HCT116 (cell line): ENCODE measurements at places on chromosomes 11 and 22.

- H3K27me3 ChIP-seq: no peaks in the 10 kb centered on the region
- H3K27ac ChIP-seq: no peak overlapping the region
- no peak overlapping the region for H3K4me3 ChIP-seq
- no peak for DNase-seq
- no peaks in the 10 kb centered on the region for H3K4me1 ChIP-seq
Measured at GRCh38 chr11:13062115-13062514, 53.0 kb downstream of the RASSF10 start.

DNA sequence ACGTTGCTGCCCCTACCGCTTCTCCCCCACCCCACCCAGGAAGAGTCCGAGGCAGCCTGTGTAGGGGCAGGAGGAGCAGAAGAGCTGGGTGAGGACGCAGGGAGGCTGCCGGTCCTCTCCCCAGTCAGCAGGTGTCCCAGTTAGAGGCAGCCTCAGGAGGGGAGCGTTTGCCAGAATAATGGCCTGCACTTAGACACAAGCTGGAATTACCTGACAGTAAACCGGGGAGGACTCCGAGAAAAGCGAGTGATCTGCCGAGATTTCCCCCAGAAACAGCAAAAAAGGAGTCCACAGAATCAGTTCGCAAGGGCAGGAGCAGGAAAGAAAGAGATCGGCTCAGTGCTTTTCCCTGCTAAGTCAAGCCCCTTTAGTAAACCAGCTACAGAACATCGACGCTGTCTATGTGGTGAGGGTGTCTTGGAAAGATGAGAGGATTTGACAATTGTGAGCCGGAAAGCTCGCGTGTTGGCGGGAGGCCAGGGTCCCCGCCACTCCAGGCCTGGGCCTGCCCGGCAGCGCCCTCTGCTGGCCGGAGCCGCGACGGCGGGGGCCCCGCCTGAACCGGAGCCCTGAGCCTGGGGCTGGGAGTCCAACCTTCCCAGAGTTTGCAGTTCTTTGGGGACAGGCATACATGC lies 17.7 kb upstream of the THRSP start:
- no peak overlapping the region for H3K27ac ChIP-seq
- DNase-seq: peak; percentile 27
- H3K4me3 ChIP-seq: no peak overlapping the region
- H3K27me3 ChIP-seq: no peaks in the 10 kb centered on the region

DNA sequence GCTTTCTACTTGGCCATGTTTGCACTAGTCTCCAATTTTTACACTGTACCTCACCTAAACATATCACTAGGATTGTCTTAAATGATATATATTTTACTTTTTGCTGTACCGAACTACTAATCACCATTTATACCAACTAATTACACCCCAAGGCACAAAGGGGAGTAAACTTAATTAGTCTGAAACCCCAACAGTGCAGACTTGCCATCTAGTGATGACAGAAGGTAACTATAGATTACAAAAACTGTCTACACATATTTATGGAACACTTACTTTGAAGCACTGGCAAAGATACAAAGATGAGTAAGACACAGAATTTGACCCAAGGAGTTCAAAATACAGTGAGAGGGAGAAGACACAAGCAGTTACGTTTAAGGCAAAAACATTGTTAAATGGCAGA lies 139.7 kb downstream of the CNTN5 start:
- no peaks in the 10 kb centered on the region for H3K36me3 ChIP-seq
- H3K4me3 ChIP-seq: no peak overlapping the region
- H3K4me1 ChIP-seq: no peaks in the 10 kb centered on the region

- peaks cover 6% of the 10 kb centered on the region; the same call in 1 of the 2 replicates for H3K36me3 ChIP-seq
- no peak overlapping the region for H3K4me3 ChIP-seq
- no peaks in the 10 kb centered on the region for H3K27me3 ChIP-seq
Measured at GRCh38 chr22:31281733-31282132, 10.6 kb downstream of the PIK3IP1 start.

GRCh38 chr11:9525116-9525515 lies 48.4 kb upstream of the WEE1 start:
- peaks cover 21% of the 10 kb centered on the region for H3K4me1 ChIP-seq
- H3K4me3 ChIP-seq: no peak overlapping the region
- H3K36me3 ChIP-seq: 0 out of 2 replicates have a peak, but pooled peaks cover 5% of the 10 kb centered on the region

DNA sequence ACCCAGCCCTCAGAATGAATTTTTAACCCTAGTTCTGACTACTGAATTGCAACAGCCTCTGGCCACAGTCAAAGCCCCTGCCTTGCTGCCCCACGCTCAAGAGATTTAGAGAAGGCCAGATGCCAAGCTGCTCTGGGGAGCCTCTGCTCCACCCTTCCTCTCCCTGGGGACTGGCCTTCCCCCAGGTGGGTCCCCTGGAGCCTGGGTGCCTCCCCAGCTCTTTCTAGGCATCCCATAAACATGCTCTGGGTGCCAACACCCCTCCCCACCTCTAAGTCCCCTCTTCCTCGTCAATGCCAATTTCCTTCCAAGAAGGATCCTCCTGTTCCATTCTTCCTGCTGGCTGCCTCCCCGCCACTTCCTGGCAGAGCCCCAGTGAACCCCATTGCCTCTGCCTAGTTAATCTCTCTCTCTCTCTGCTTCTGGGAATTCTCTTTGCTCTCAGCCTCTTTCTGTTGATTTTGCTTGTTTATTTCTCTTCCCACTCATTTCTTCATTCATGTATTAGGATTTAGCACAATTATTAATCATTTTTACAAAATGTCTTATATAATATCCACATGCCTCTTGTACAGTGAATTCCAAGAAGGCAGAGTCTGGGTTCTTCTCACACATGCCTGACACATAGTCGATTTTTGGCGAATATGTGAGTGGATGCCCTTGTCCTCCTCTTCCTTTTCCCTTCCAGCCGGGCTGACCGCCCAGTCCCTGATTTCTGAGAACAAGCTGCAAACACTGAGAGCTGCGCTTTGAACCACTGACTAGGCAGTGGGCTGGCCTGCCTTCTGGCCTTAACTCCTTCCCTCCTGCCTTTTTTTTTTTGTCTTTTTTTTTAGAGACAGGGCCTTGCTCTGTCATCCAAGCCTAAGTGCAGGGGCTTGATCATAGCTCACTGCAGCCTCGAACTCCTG lies 17.5 kb downstream of the UQCR10 start:
- DNase-seq: no peak
- peaks cover 1% of the 10 kb centered on the region for H3K36me3 ChIP-seq
- H3K4me3 ChIP-seq: no peak overlapping the region
- H3K27ac ChIP-seq: no peak overlapping the region
- peaks cover 20% of the 10 kb centered on the region for H3K4me1 ChIP-seq

GRCh38 chr11:65560555-65561418 lies 2.6 kb upstream of the LTBP3 start:
- H3K4me3 ChIP-seq: peak overlapping the region; percentile 29
- no peak for DNase-seq
- H3K27ac ChIP-seq: peak overlapping the region; percentile 99

DNA sequence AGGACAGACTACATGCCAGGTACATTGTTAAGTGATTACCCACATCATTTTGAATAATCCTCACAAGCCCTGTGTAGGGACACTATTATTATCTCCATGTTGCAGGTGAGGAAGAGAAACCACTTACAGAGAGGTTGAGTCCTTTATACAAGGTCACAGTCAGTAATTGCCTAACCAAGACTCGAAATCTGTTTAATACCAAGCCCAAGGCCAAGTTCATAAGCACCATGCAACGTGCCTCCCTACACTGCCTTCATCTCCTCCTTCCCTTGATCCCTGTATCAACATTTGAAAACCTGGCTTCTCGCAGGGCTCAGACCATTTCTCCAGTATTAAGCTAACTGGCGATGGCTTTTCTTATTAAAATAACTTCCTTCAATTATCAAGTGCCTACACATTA lies 41.7 kb upstream of the SEZ6L start:
- no peak overlapping the region for H3K4me3 ChIP-seq
- H3K27me3 ChIP-seq: peaks cover 40% of the 10 kb centered on the region
- no peak for DNase-seq

DNA sequence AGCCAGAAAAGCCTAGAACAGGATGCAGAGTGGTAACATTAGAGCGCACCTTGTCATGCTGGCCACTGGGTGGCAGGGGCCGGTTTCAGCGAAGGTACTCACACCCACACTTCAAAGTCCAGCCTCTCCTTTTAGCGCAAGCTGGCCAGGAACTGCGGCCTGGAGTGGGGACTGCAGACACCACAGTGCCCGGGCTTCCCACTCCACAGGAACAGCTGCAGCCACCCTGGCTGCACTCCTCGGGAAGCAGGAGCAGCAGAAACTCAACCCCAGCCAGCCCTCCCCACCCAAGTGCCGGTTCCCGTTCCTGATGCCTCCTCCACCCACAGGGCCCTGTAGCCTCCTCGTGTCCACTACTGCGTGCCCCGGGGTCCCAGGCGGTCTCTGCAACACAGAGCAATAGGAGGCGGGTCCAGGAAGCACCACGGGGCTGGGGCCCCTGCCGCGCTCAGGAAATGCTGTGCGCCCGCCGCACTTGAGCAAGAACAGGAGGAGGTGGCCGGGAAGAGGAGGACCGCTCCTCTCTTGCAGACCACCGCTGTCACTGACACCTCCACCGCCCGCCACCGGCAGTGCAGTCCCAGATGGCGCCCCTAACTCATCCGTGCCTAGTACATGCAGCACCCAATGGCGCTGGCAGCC lies 2.2 kb downstream of the RFPL2 start:
- H3K27ac ChIP-seq: no peak overlapping the region
- no peak overlapping the region for H3K4me3 ChIP-seq
- no peaks in the 10 kb centered on the region for H3K27me3 ChIP-seq
- peak; percentile 50 for DNase-seq
- no peaks in the 10 kb centered on the region for H3K36me3 ChIP-seq

DNA sequence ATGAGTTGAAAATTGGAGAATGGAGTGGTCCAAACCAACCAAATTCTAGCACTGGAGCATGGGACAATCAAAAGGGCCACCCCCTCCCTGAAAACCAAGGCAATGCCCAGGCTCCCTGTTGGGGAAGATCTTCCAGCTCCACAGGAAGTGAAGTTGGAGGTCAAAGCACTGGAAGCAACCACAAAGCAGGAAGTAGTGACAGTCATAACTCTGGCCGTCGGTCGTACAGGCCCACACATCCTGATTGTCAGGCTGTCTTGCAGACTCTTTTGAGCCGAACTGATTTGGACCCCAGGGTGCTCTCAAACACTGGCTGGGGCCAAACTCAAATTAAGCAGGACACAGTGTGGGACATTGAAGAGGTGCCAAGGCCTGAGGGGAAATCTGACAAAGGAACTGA lies 80.5 kb upstream of the ADSL start:
- no peak overlapping the region for H3K27ac ChIP-seq
- peaks cover 6% of the 10 kb centered on the region for H3K36me3 ChIP-seq
- DNase-seq: no peak
- H3K4me1 ChIP-seq: no peaks in the 10 kb centered on the region
- H3K4me3 ChIP-seq: no peak overlapping the region

- no peaks in the 10 kb centered on the region for H3K4me1 ChIP-seq
- H3K27ac ChIP-seq: no peak overlapping the region
- no peak overlapping the region for H3K4me3 ChIP-seq
- no peak for DNase-seq
Measured at GRCh38 chr11:12989428-12990161, 19.5 kb upstream of the RASSF10 start.

DNA sequence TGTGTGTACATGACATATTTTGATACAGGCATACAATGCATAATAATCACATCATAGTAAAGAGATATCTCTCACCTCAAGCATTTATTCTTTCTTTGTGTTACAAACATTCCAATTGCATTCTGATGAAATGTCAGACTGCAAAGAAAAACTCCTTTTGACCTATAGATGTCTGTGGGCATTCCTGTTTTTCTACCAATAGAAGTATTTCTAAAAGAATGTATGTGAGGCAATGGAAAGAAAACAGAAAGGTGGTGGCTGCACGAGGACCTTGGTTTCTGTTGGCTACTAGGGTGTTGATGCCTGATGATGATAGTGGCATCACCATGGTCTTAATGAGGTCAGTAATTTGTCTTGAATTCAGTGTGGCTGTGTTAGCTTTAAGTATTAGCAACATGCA lies 137.0 kb upstream of the ANO3 start:
- no peak overlapping the region for H3K27ac ChIP-seq
- H3K27me3 ChIP-seq: no peaks in the 10 kb centered on the region
- no peaks in the 10 kb centered on the region for H3K36me3 ChIP-seq

- H3K27ac ChIP-seq: no peak within 1 kb of the TSS
- no peak within 1 kb of the TSS for H3K4me3 ChIP-seq
- H3K4me1 ChIP-seq: peaks cover 5% of the 10 kb centered on the region; the same call in 1 of the 2 replicates
- no peaks in the 10 kb centered on the region for H3K27me3 ChIP-seq
Measured at GRCh38 chr11:120137611-120138521, at the start of gene TRIM29. Gene TRIM29 (minus strand): TSS chr11:120138113. CDS start chr11:120138031, 82 bp downstream.

GRCh38 chr11:65310215-65310614 lies 4.5 kb upstream of the CDC42EP2 start:
- no peaks in the 10 kb centered on the region for H3K36me3 ChIP-seq
- H3K27ac ChIP-seq: no peak overlapping the region
- DNase-seq: no peak

GRCh38 chr22:21819183-21819770 lies 48.2 kb downstream of the MAPK1 start:
- peaks cover 9% of the 10 kb centered on the region; the same call in 1 of the 2 replicates for H3K4me1 ChIP-seq
- no peak overlapping the region for H3K4me3 ChIP-seq
- no peaks in the 10 kb centered on the region for H3K36me3 ChIP-seq
- H3K27ac ChIP-seq: no peak overlapping the region
- no peak for DNase-seq
- no peaks in the 10 kb centered on the region for H3K27me3 ChIP-seq

DNA sequence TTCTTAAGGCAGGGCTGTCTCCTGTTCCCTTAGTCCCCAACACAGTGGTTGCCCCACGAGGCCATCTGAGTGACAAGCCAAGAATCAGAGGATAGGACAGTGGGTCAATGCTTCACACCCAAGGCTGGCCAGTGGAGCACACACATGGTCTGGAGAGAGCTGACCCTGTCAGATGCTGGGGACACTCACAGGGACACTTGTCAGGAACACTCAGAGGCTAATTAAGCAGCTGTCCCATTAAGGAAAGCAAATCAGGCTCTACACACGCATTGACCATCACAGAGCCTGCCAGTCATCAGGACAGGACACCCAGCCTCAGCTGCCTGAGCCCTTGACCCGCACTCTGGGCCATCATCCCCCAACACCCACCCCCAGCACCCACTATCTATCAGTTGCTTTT lies 18.2 kb downstream of the GDPD5 start:
- DNase-seq: no peak
- no peak overlapping the region for H3K27ac ChIP-seq
- H3K27me3 ChIP-seq: no peaks in the 10 kb centered on the region
- H3K4me1 ChIP-seq: 0 out of 2 replicates have a peak, but pooled peaks cover 2% of the 10 kb centered on the region
- no peaks in the 10 kb centered on the region for H3K36me3 ChIP-seq

- no peak for DNase-seq
- H3K4me1 ChIP-seq: peaks cover 34% of the 10 kb centered on the region
- H3K36me3 ChIP-seq: no peaks in the 10 kb centered on the region
- H3K27me3 ChIP-seq: no peaks in the 10 kb centered on the region
Measured at GRCh38 chr11:33040862-33041453, 1.6 kb downstream of the TCP11L1 start.

GRCh38 chr11:46295312-46296058 lies 18.0 kb downstream of the CREB3L1 start:
- no peak overlapping the region for H3K4me3 ChIP-seq
- no peak overlapping the region for H3K27ac ChIP-seq
- H3K27me3 ChIP-seq: no peaks in the 10 kb centered on the region
- peaks cover 40% of the 10 kb centered on the region for H3K4me1 ChIP-seq
- no peak for DNase-seq

- no peak for DNase-seq
- H3K4me3 ChIP-seq: no peak overlapping the region
- H3K27ac ChIP-seq: no peak overlapping the region
- H3K4me1 ChIP-seq: no peaks in the 10 kb centered on the region; the same call in 1 of the 2 replicates
- H3K36me3 ChIP-seq: no peaks in the 10 kb centered on the region
- H3K27me3 ChIP-seq: no peaks in the 10 kb centered on the region
Measured at GRCh38 chr11:60780065-60780464, 5.1 kb upstream of the MS4A10 start.
